ENCODE measurements at places on chromosomes 2 and 18. TPM values are rescaled to one million over a fixed set of nuclear protein-coding genes. Genes with fewer than 3 reads are reported as not detected.
A peak's percentile ranks its signal among the peaks of the same experiment; 100 is the strongest.

The SH3RF3 gene
- total RNA-seq, result 1.7 TPM

The INHBB gene
- 0.34 TPM for total RNA-seq

GRCh38 chr2:32235315-32235714 lies 29.4 kb downstream of the NLRC4 start:
- DNase-seq, result peak; percentile 30

- no peak for DNase-seq
Measured at GRCh38 chr2:81576713-81577112, 1272.2 kb upstream of the LRRTM1 start.

DNA sequence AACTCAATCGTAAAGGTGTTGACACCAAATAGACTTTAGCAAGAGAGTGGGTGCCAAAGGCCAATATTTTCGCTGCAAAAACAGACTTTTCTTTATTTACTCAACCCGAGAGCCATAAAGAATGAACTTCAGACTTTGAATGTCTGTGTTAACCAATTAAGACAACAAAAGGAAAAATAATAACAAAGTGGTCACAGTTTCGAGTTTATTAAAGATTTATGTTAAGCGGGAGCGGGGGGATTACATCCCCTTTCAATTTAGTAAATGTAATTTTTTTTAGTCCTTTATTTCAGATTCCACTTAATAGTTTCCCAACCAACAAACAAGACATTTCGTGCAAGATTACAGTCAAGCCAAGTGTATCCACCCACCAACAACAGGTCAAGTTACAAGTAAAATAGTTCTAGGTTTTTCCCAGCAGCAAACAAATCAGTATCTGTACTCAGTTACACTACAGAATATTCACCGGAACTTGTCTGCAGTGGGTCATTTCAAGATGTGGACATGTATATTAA lies 9.0 kb downstream of the CDH2 start:
- no peak for DNase-seq
